ENCODE measurements at places on chromosomes 1 and 21.

GRCh38 chr21:15022608-15023261 is 42.1 kb downstream of the NRIP1 start:
- DNase-seq: no peak

DNA sequence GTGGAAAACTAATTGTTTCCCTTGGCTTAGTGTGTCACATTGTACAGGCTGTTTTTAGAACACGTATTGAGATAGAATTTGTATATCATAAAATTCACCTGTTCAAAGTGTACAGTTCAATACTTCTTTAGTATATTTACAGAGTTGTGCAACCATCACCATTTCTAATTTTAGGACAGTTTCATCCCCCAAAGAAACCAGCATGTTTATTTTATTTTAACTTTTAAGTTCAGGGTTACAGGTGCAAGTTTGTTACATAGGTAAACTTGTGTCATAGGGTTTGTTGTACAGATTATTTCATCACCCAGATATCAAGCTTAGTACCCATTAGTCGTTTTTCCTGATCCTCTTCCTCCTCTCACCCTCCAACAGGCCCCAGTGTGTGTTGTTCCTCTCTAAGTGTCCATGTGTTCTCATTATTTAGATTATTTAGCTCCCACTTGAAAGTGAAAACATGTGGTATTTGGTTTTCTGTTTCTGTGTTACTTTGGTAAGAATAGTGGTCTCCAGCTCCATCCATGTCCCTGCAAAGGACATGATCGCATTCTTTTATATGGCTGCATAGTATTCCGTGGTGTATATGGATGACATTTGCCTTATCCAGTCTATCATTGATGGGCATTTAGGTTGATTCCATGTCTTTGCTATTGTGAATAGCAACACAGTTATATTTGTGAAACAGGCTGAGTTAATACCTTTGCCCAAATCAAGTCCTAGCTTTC is 35.2 kb upstream of the DHCR24 start:
- no peak for DNase-seq

GRCh38 chr1:168752171-168752832 is 23.3 kb upstream of the DPT start:
- no peak for DNase-seq

GRCh38 chr1:219414250-219414649 is 198.7 kb downstream of the ZC3H11B start:
- DNase-seq: no peak

DNA sequence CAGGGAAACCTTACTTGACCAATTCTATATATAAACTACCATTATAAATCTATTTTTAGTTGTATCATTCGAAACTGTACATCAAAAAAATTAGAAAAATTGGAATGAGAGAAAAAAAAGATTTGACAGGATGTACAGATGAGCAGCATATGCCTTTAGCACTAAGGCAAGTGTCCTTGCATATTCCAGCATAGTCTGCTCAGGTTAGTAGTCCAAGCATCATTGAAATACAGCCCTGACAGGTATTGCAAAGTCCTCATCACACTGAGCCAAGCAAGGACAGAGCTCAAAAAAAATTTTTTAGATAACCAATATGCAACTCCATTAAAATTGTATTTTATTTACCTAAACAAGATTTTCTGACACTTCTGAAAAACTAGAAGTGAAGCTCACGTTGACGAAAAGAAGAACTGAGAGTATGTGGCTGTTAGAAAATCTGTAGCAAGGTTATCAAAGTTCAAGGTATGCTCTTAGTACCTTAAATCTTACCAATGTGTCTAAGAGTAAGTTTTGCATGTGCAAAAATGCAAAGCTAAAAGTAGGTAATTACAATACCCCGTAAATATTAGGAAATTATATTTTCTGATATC is 465.6 kb upstream of the ADGRL4 start:
- DNase-seq: no peak

DNA sequence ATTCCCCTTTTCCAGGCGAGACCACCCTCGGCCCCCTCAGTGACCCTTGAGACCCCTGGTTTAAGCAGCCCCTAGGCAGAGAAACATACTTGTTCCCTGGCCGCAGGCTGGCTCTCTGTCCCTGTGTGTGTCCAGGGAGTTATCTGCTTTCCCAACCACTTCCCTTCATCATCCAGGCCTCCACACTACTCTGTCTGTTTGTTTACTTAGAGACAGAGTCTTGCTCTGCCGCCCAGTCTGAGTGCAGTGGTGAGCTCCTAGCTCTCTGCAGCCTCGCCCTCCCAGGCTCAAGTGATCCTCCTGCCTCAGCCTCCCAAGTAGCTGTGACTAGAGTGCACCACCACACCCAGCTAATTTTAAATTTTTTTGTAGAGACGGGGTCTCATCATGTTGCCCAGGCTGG is 5.8 kb upstream of the VWA1 start:
- peak; percentile 46 for DNase-seq

DNA sequence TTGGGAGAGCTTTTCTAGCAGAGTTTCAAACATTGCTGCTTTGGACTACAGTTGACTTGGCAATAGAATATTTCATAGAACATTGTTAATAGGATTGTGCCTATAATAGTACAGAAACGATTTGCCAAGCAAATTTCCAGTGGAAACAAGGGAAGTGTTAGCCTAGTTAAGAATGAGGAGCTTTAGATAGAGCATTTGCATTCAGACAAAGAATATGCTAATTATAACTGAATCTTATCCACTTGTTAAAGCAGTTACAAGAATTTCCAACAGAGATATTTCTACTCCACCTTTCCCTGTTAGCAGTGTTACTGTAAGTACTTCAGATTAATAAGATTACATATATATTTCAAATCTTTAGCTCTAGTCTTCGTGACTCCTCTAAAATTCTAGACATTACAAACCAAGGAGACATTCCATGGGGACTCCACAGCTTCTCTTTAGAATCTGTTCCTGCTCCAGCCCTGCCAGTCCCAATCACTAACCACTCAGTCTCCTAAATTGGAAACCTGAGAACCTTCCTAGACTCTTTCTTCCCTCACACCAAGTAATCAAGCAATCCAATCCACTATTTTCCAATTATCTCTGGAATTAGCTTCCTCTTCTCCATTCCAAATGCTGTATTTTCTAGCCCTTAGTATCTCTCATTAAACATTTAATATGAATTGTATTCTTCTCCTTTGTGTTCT is 141.8 kb upstream of the PBX1 start:
- no peak for DNase-seq
